Kidney epithelial cell (primary cell): ENCODE measurements at places on chromosomes 12 and 14.

GRCh38 chr14:27243365-27243764, 645.5 kb upstream of the NOVA1 start:
- no peak for DNase-seq

- DNase-seq = no peak
Measured at GRCh38 chr14:82328442-82328841, 794.8 kb upstream of the SEL1L start.

GRCh38 chr12:109192358-109192757, 76.0 kb downstream of the ACACB start:
- DNase-seq = peak; percentile 19

DNA sequence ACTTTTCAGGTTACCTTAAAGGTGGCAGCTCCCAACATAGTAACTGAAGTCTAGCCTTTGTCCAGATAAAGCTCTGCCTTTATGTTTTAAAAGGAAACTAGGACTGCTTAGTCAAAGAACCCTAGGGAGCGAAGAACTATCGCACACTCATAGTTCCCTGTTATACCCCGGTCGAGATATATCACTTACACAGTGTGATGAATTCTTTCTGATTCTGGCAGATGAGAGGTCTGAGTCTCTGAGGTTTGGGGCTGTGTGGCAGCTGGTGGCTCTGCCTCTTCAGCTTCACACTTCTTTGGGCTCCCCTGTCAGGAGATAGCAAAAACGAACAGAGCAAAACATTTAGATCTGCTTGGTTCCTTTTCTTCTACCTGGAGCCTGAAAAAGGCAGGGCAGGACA, 17.0 kb downstream of the ACIN1 start:
- DNase-seq = no peak

GRCh38 chr12:31922341-31923062, 36.7 kb upstream of the RESF1 start:
- no peak for DNase-seq

GRCh38 chr14:99271951-99272631, at the start of gene BCL11B:
BCL11B (minus strand) TSS chr14:99272197; CDS start chr14:99271218, 979 bp downstream.
- DNase-seq = peak; percentile 61

GRCh38 chr12:88419794-88420193, 160.5 kb downstream of the KITLG start:
- DNase-seq = no peak

GRCh38 chr12:38154096-38155019, 162.2 kb upstream of the ALG10B start:
- DNase-seq = no peak

DNA sequence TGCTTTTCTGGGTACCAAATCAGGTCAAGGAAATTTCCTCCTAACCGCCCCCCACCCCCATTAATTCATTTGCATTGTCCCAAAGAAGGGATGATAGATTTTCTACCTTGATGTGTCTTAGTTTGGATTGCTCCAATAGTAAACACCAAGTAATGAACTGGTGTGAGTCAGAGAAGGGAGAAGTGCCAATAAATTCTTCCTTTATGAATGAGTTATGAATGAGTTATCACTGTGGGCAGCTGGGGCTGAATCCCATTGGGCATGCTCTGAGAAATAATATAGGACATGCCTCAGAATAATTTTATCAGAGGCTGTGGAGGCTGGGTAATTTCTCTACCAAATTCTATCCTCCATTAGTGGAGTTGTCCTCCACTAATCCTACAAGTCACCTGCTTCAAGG, 277.9 kb upstream of the FLRT2 start:
- DNase-seq = no peak

DNA sequence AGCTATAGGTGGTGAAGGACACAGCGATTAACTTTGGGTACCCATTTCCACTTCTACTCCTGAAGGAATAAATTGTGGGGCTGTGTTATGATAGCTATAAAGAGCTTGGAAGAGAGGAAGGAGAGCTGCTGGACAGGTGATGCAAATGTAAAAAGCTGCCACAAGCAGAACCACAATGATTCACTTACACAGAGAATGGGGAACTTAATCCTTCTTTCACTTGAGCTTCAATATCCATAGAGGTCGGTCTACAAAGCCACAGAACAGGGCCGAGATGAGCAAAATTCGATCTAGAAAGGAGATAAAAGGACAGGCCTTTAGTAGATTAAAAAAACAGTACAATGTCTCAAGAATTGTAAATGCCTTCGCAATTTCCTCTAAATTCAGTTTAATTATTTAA, 831.1 kb downstream of the LRFN5 start:
- DNase-seq = no peak

GRCh38 chr12:74899031-74899829, 310.4 kb downstream of the KCNC2 start:
- DNase-seq = no peak

GRCh38 chr12:83321971-83322370, 635.3 kb downstream of the TMTC2 start:
- DNase-seq = no peak

DNA sequence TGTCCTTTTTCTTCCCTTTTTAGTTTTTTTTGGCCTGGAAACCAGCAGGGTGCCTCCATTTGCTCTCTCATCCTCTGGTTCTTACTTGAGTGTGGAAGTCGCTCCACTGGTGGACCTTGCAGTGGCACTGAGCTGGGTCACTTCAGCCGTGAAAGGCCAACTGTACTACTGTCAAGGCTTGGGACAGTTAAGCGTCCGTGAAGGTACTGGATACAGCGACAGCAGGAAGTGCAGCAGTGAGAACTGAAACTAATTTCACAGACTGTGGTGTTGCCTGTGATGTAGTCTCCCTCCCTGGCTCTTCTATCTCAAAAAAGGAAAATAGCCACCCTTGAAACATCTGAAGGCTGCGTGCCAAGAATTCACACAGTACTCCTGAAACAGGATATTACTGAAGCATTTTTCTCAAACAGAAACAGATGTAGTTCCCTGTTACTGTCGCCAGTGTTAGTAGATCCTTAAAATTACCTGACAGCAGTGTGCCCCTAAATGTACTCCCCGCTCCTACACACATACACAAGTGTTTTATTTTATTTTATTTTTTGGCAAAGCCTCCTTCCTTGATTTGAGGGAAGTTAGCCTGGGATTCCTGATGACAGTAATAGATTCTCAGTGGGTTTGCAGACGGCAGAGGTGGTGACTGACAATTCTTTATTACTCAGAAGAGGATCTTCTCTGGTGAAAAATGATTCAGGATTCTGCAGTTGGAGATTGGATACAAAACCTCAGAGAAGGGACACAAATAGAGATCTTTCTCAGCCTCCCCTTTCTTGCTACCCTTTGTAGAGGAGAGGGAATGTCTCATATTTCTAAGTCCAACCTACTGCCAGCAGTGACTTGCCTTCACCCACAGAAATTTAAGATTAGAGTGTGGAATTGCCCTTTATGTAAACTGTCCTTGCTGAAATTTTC, 4.4 kb downstream of the SUSD6 start:
- DNase-seq = no peak

DNA sequence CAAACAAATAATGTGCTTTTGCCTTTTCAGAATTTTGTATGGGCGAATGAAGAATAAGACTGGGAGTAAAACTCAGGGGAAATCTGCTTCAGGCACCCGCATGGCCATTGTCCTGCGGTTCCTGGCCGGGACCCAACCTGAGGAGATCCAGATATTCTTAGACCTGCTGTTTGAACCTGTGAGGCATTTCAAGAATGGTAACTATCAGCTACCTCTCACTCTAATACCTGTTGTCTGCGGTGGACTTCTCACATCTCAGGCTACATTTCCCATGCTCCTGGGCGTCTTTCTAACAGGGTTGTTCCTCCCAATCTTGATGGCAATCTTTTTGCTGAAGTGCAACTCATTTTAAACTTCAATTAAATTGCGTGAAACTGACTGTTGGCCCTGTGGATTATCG, 47.1 kb downstream of the UTP20 start:
- no peak for DNase-seq

DNA sequence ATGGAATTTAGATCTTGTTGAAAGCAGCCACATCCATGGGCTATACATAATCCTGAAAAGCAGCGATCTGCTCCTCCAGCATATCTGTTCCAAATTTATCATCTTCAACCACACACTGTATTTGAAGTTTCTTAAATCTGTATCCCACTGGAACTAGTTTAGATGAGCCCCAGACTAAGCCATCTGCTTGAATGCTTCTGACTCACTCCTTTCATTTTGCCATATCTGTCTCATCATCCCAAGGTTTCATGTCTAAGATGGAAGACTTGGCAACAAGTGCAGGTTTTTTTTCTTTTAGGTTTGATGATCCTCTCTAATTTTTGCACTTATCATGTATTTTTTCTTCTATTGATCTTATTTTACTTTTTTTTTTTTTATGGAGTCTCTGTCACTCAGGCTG, 54.4 kb upstream of the TMEM263 start:
- DNase-seq = no peak

- no peak for DNase-seq
Measured at GRCh38 chr12:79939728-79940310, 4.9 kb upstream of the PPP1R12A start.

DNA sequence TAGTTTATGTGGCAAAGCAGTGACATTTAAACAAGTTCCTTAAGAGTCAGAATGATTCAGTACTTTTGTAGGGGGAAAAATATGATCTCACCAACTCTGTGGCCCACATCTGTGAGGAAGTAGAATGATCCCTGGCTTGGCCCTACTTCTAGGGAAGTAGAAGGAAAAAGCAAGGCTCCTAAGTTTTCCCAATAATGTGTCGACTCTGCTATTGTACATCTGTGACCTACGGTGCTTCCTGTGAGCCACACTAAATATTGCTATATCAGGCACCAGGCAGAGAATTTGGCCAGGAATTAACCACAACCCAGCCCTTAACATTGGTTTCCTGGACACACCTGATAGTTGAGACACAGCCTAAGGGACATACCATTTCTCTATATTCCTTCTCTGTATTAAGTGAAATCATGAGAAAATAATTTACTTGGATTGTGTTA, 9.3 kb upstream of the NID2 start:
- no peak for DNase-seq

DNA sequence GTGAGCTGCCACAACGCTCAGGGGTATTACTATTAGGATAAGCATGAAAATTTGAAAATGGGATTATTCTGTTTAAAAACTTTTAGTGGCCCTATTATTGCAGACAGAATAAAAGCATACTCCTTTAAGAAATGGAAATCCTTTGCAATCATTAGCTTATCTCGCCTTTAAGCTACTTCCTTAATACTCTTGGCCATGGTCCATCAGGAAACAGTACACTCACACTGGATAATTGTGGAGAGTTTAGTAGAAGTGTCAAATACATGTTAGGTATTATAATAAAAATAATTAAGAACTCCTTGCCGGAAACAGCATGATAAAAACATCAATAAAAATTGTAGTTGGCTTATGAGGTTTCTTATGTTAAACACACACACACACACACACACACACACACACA, 100.4 kb upstream of the PPFIA2 start:
- DNase-seq = no peak

GRCh38 chr12:119096429-119097202, 82.1 kb upstream of the HSPB8 start:
- no peak for DNase-seq

- DNase-seq = no peak
Measured at GRCh38 chr14:75234173-75235115, 44.2 kb upstream of the FOS start.

DNA sequence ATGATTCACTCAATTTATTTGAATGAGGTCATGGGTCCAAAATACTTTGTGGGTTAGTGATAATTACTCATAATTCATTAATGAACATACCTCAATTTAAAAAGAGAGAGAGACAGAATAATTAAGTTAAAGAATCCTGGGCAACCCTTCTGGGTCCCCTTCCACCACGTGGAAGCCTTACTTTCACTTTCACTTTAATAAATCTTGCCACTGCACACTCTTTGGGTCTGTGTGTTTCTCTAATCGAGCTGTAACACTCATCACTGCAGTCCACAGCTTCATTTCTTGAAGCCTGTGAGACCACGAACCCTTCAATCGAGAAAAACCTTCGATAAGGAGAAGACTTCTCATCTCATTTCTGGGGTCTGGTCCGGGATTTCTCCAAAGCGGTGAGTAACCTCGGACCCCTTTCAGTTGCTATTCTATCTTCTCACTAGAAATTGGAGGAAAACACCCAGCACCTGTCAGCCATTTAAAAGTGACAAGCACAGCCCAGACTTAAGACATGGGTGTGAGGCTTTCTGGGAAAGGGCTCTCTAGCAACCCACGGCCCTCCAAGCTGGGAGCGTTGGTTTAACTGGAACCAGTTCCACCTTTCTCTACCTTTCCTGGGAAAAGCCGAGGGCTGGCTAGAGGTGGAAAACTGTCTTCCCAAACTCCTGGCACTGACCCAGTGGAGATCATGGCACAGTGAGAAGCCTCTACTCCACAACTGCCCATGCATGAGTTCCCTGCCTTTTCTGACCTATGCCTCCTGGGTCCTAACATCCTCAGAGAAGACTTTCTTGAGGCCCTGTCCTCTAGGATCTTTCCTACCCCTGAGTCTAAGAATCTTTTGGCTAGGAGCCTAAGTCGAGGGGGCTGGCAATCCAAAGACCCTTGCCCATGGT, 148.8 kb upstream of the ATF7IP start:
- no peak for DNase-seq
